ENCODE measurements at places on chromosomes 5 and 9.

DNA sequence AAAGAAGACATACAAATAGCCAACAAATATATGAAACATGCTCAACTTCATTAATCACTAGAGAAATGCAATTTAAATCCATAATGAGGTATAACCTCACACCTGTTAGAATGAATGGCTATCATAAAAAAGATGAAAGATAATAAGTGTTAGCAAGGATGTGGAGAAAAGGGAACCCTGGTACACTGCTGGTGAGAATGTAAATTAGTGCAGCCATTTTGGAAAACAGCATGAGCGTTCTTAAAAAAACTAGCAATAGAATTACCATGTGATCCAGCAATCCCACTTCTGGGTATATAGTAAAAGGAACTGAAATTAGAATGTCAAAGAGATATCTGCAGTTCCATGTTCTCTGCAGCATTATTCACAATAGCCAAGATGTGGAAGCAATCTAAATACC lies 64.2 kb upstream of the CEP78 start:
- DNase-seq, result no peak

- DNase-seq, result no peak
Measured at GRCh38 chr5:143850050-143850683, 38.2 kb downstream of the HMHB1 start.

GRCh38 chr5:156591631-156592030 lies 258.5 kb upstream of the PPP1R2B start:
- no peak for DNase-seq

DNA sequence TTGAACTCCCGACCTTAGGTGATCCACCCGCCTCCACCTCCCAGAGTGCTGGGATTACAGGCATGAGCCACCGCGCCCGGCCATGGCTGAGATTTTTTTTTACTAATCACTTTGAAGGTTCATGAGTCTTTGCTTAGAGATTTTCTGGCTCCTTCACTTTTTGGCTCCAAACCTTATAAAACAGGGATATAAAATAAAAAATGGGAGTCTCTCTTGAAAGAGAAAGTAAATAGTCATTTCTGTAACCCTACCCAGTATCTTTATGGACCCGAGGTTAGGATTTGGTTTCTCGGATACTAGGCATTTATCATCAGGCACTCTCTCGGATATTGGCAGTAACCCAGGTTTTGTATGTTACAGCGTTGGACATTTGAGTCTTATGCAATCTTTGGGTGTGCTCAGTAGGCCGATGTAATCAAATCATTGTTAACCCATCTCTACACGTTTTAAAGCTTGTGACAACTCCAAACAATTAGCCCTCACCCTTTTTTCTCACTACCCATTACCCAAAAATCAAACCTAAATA lies 25.3 kb downstream of the STXBP1 start:
- DNase-seq, result no peak

- no peak for DNase-seq
Measured at GRCh38 chr5:6840136-6840793, 127.0 kb downstream of the TENT4A start.

All from midbrain (tissue), 1 donor.